ENCODE measurements at places on chromosomes 2 and 18.
A peak's percentile ranks its signal among the peaks of the same experiment; 100 is the strongest.

GRCh38 chr18:69626643-69627242, 226.1 kb downstream of the DOK6 start:
- DNase-seq: no peak

DNA sequence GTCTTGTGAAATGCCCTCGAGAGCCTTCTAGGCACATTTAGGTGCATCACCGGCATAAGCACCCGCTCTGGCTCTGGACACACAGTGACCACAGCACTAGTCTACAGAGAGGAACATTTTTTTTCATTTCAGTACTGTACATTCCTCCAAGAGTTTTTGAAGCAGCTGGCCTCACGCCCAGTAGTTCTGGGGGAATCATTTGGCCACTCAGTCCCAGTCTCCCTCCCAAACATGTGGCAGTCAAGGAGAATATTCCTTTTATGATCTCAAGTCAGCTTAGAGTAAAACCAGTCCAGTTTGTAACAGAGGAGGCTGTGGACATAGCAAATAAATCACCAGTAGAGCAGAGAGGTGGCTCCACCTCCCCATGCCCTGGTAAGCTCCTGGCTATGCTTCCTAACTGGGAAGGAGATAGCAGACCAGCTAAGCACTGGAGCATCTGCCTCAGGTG, 48.1 kb downstream of the KCNE4 start:
- no peak for DNase-seq

DNA sequence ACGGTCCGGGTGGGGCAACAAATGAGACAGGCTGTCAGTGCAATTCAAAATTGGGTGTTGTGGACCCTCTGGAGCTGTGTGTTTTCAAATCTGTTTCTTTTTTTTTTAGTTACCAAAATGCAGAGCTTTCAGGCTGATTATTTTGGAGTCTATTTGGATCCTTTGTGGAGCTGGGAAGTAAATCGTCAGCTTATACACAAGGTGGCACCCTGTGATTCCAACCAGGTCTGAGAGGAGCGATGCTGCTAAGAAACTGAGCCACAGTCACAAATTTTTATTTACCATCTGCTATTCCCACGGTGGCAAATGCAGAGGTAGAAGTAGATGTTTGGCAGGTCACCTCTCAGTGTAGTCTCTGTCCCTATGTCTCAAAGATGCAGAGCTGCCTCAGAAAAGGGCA, 3.8 kb upstream of the EPC2 start:
- DNase-seq: no peak

DNA sequence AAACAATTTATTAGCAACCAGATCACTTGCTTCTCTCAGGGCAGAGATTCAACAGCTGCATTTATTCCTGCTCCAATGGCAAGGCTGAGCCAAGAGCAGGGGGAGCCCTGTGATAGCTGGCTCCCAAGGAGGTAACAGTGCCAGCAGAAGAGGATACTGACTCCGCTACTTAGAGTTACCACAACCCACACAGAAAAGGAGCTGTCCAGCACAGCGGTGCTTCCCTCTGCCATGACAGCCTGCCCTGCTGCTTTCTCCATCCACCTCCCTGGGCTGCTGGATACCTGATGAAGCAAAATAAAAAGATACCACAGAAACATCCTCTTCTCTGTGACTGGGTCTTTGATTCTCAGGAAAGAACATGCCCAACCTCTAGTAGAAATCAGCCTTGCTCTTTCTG, 467.2 kb downstream of the LRRTM4 start:
- no peak for DNase-seq

- DNase-seq: no peak
Measured at GRCh38 chr2:17460371-17461086, 57.7 kb downstream of the RAD51AP2 start.

- no peak for DNase-seq
Measured at GRCh38 chr2:105373895-105374401, 24.9 kb downstream of the FHL2 start.

DNA sequence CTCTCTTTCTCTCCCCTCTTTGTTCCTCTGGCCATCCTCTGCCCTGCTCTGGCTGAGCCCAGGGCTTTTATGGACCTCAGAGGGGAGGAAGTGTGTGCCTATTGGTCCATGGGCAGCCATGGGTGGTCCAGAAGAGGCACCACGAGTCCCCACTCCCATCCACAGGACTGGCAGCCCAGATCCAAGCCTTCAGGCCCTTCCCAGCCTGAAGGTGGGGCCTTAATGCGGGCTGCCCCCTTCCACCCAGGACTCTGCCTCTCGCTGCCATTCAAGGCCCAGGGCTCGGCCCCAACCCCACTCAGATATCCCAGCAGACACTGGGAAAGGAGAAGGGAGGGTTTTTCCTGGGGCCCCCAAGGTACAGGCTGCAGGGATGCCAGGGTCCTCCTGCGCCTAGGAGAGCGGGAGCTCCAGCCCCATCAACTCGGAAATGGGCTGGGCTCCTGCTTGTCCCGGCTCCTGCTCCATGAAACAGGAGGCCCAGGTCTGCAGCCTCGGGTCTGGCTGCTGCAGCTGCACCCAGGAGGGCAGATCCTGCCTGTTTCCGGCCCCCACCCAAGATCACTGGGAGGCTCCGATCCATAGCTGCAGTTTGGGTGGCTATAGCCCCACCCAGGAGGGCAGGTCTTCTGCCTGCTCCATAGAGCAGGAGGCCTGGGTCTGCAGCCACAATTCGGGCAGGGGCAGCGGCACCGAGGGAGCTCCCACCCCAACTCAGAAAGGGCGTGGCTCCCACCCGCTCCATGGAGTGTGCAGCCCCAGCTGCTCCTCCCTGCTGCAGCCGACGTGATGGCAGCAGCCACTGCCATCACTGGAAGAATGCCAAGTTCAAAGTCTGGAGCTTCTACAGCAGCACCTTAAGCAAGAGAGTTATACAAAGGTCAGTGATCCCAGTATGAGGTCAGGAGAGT, 116.6 kb upstream of the RBBP8 start:
- no peak for DNase-seq

DNA sequence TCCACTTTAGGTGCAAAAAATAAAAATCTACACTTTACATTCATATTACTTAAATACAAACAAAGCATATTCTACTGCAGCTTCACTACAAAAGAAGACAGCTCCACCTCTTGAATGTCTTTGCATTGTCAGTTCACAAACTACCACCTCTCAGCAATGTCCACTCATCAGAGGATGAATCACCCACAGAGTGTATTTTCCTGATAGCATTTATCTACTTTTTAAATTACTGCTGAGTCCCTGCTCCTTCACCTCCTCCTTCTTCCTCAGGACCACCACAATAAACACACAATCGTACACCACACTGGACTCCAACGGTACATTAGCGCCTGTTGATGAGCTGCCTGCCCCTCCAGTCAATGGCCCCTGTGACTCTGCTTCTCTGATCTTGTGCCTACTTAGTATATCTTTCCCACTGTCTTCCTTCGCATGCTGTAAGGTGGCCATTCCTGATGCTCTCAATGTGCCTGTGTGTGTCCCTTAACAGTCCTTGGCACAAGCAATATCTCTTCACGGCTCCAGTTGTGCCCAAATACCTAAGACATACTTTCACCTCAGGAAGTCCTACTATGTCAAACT, 120.9 kb downstream of the DHRS9 start:
- no peak for DNase-seq

GRCh38 chr2:240512666-240513535, 44.9 kb downstream of the ANKMY1 start:
- peak; percentile 8 for DNase-seq

DNA sequence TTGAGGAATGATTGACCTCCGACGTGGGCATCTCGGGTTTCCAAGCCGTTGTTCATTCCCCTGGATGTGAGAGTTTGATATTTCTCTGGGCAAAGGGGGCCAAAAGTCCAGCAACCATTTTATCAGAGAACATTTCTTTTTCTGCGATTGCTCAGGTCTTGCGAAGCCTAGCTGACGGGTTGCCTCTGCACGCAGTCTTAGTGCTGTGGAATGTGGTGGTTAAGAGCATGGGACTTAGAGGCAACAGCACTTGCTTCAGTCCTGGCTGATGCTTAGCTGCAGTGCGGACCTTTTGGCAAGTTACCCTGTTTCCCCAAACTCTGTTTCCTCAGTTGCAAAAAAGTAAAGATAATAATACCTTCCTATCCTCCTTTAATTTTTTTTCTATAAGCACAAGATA, 45.0 kb downstream of the FAP start:
- no peak for DNase-seq

- DNase-seq: no peak
Measured at GRCh38 chr2:204748286-204748685, 203.0 kb downstream of the PARD3B start.

DNA sequence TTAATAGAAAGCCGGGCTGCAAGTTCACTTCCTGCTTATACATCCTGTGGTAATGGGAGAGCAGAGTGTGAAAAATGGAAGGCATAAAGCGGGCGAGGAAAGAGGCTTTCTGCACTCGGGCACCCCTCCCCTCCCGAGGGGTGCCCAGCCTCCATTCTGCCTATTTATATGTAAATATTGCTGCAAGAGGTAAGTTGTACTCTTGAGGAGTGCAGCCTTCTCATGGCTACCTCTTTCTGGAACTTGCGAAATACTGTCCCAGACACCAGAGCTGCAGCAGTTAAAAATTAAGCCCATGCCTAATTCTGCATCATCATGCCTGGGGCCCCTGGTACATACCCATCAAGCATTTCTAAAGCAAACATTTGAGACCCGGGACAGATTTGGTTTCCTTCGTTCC, 156.0 kb downstream of the GBX2 start:
- DNase-seq: no peak

DNA sequence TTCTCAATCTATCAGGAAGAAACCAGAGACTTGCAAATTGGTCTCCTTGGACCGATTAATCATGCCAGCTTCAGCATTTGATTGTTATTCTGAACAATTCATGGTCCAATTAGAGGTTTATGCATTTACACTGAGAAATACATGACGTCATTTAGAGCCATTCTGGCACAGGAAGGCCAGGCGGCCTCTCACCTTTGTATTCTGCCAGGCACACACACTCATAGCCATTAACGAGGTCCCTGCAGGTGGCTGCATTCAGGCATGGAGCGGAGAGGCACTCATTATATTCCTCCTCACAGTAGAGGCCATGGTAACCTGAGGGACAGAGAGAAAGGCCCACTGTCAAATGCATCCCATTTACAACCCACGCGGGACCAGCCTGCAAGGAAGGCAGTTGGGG, 146.8 kb upstream of the PID1 start:
- no peak for DNase-seq

DNA sequence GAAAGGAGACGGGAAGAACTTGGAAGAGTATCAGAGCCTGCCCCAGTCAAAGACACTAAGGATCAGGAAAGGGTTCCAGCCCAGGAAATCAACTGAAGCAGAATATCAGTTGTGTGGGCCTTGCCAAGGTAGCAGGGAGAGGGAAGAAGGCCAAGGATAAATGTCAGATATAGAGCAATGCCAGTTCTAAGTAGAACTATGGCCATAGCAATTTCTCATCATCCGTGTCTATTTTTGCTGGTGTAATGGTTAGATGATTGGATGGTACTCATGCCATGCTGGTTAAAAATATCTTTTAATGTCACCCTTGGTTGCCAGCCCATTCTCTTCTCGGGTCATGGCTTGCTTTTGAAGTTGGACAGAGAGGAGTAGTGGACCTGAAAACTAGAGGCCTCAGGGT, 41.9 kb downstream of the MAIP1 start:
- DNase-seq: no peak

DNA sequence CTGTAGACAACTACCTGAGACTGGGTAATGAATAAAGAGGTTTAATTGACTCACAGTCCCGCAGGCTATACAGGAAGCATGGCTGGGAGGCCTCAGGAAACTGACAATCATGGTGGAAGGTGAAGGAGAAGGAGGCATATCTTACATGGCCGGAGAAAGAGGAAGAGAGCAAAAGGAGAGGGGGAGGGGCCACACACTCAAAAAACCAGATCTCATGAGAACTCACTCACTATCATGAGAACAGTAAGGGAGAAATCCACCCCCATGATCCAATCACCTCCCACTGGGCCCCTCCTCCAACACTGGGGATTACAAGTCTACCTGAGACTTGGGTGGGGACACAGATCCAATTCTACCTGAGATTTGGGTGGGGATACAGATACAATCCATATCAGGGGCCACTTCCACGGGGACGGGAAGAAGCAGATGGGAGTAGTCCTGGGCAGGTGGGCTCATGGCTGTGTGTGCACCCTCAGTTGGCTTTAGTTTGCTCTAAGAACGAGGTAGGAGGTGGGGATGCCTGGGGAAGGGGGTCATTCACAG, 9.9 kb downstream of the MAB21L4 start:
- no peak for DNase-seq

DNA sequence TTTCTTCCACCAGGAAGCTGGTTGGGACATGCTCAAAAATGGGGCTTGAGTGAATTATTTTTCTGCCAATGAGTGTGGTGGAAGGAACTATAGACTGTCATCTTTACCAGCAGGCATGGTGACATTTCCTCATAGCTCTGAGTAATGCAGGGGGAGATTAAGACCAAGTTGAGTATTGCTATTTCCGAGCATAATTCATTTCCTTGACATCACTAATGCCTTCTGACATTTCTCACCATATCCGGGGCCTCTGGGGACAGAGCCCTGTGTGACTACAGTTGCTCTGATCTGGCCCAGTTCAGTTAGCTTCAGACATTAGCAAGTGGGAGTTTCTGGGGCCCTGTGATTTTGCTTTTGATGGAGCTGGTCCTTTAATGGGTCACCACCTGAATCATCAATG, 410.4 kb downstream of the MEIS1 start:
- DNase-seq: no peak

DNA sequence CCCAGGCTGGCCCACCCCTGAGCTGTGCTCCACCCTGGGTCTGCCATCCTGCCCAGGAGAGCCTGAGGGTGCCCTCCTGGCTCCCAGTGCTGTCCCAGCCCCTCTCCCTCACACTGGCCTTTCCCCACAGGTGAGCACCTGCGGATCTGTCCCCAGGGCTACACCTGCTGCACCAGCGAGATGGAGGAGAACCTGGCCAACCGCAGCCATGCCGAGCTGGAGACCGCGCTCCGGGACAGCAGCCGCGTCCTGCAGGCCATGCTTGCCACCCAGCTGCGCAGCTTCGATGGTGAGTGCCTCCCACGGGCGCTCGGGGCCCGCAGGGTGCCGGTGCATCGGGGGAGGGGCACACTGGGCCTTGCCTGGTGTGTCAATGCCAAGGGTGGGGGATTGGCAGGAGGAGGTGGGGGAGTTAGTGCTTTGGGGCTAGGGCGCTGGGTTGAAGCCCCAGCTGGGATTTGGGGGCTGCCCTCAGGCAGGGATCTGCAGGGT, 23.5 kb downstream of the GPC1 start:
- DNase-seq: no peak

- no peak for DNase-seq
Measured at GRCh38 chr2:65957886-65958285, 477.0 kb upstream of the MEIS1 start.

DNA sequence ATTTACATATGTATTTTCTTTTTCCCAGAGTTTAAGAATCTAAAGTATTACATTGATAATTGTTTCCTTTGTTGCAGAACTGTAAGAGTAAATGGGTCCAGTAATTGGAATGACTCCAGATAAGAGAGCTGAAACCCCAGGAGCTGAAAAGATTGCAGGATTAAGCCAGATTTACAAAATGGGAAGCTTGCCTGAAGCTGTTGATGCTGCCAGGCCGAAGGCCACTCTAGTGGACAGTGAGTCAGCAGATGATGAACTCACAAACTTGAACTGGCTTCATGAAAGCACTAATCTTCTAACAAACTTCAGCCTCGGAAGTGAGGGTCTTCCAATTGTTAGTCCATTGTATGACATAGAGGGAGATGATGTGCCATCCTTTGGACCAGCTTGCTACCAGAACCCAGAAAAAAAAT, 183.8 kb upstream of the STON1 start:
- DNase-seq: no peak

All from activated T-cell treated with anti-CD3 and anti-CD28 coated beads, Interleukin-2, amount 50 U/mL, for 48 hours (primary cell).